ENCODE measurements at places on chromosomes 6 and 20. TPM values are rescaled to one million over a fixed set of nuclear protein-coding genes. Genes with fewer than 3 reads are reported as not detected.

PREX1 gene
- 45.7 TPM for total RNA-seq

CASP8AP2 gene
- total RNA-seq, result 46.3 TPM

SMIM13 gene
- total RNA-seq, result 86.7 TPM

PAK5 gene
- 67.0 TPM for total RNA-seq

LRRN4 gene
- total RNA-seq, result not detected

TAF4 gene
- 23.5 TPM for total RNA-seq
